ENCODE measurements at places on chromosomes 13 and 19. TPM values are rescaled to one million over a fixed set of nuclear protein-coding genes. Genes with fewer than 3 reads are reported as not detected.

The C13orf46 gene
- 0.05 TPM for total RNA-seq

The ZNF85 gene
- total RNA-seq = 13.4 TPM

The ZNF471 gene
- 1.1 TPM for total RNA-seq

The ZNF175 gene
- 5.2 TPM for total RNA-seq

The ZNF554 gene
- 1.1 TPM for total RNA-seq

The ANGPTL8 gene
- not detected for total RNA-seq

The DCLK1 gene
- 20.4 TPM for total RNA-seq

The PROZ gene
- not detected for total RNA-seq

The CGB8 gene
- not detected for total RNA-seq

The ZNF442 gene
- total RNA-seq = 2.5 TPM

The PLIN3 gene
- 78.5 TPM for total RNA-seq

The FPR3 gene
- not detected for total RNA-seq
